H4 (cell line): ENCODE measurements at places on chromosomes 2 and 18. TPM values are rescaled to one million over a fixed set of nuclear protein-coding genes. Genes with fewer than 3 reads are reported as not detected.

DNA sequence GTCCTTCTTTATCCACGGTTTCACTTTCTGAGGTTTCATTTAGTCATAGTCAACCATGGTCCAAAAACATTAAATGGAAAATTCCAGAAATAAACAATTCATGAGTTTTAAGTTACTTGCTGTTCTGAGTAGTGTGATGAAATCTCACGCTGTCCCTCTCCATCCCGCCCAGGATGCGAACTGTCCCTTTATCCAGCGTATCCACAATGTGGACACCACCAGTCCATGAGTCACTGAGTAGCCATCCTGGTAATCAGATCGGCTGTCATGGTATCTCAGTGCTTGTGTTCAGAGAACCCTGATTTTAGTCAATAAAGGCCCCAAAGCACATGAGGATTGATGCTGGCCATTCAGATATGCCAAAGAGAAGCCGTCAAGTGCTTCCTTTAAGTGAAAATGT is 3.7 kb downstream of the SP140L start:
- peak; percentile 45 for DNase-seq

DNA sequence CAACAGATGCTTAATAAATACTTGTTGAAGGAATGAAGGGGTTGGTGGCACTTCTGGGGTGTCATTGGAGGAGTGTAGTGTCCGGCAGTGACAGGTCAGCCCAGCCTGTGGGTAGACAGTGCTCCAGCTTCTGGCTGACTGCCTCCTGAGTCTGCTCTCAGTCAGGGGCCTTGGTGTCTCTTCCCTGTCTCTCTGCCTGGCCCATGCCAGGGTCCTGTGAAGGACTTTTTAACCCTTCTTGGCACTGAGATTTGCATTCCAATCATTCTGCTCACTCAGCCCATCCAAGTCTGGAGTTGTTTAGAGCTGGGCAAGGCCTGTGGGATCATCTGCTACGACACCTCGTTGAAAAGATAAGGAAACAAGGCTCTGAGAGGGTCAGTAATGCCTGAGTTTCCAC is 1.4 kb upstream of the KCNK3 start:
- DNase-seq, result no peak

LBX2 gene
- 0.97 TPM in 1 of 2 replicates, not detected in the other for total RNA-seq

GRCh38 chr2:204104811-204105210 is 168.2 kb downstream of the ICOS start:
- no peak for DNase-seq

CNGA3 gene
- not detected in 2 replicates for total RNA-seq

GRCh38 chr18:49251451-49251850 is 209.0 kb downstream of the DYM start:
- no peak for DNase-seq
